ENCODE measurements at places on chromosomes 2 and 18.

DNA sequence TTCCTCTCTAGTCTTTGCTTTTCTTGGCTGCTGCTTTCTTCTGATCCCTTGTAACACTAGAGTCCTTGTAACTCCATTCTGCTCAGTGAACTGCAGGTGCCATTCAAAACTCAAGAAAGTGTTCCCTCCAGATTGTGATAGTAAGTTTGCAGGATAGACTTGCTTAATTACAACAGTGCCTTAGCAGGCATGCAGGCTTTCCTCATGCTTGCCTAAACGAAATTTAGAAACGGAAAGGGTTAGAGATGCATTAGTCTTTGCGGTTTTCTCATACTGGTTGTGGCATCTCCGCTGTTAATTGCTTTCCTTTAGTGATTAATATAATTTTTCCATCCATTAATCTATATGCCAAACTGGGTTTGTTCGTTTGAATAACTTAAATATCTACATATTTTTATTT is 82.9 kb downstream of the DOK6 start:
- DNase-seq = no peak

DNA sequence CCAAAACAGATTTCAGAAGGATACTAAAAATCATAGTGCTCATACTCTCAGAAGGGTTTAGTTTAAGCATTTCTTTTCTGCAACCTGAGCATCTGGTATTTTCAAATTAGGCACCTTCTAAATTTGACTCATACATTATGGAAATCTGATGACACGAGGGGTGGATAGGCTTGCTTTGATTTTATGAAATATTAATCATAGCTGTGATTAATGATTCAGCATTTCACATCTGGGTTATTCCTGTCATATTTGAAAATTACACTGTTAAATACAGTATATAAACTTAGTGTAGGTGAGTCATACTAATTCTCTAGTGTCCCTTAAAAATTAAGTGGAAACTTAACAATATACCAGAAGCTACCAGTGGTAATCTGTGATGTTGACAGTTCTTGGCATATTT is 47.7 kb downstream of the MRPS9 start:
- DNase-seq = no peak

DNA sequence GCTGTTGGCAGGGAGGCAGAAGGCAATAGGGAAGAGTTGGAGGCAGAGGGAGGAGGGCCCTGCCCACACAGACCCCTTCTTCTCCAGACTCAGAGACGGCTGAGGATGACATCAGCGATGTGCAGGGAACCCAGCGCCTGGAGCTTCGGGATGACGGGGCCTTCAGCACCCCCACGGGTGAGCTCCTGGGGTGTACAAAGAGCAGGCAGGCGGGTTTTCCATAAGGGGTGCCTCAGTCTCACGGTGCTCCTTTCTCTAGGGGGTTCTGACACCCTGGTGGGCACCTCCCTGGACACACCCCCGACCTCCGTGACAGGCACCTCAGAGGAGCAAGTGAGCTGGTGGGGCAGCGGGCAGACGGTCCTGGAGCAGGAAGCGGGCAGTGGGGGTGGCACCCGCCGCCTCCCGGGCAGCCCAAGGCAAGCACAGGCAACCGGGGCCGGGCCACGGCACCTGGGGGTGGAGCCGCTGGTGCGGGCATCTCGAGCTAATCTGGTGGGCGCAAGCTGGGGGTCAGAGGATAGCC is 10.0 kb downstream of the SPEG start:
- no peak for DNase-seq

- DNase-seq = no peak
These were observed 52.4 kb downstream of the RABL2A start for GRCh38 chr2:113679457-113679856.

DNA sequence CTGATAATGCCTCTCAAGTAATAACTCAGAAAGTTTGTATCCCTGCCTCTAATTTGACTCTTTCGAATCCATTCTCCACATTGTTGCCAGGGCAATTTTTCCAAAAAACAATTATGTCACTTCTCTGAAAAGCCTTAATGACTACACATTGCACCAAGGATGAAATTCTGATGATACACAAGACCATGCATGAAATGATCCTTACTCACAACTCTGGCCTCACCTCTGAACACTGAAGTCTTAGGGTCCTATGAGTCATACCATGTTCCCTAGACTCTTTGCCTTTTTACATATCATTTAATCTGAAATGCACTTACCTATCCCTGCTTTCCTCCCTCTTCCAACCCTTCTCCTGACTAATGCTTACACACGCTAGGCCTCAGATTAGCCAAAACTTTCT is 51.0 kb downstream of the WDPCP start:
- DNase-seq = no peak

GRCh38 chr2:136206613-136207012 is 88.7 kb upstream of the CXCR4 start:
- DNase-seq = peak; percentile 16

GRCh38 chr2:223649554-223650533 is 47.7 kb upstream of the SCG2 start:
- peak; percentile 19 for DNase-seq

- no peak for DNase-seq
These were observed 41.2 kb upstream of the HS6ST1 start for GRCh38 chr2:128359841-128360240.

- no peak for DNase-seq
These were observed 13.0 kb downstream of the VPS4B start for GRCh38 chr18:63409301-63409700.

DNA sequence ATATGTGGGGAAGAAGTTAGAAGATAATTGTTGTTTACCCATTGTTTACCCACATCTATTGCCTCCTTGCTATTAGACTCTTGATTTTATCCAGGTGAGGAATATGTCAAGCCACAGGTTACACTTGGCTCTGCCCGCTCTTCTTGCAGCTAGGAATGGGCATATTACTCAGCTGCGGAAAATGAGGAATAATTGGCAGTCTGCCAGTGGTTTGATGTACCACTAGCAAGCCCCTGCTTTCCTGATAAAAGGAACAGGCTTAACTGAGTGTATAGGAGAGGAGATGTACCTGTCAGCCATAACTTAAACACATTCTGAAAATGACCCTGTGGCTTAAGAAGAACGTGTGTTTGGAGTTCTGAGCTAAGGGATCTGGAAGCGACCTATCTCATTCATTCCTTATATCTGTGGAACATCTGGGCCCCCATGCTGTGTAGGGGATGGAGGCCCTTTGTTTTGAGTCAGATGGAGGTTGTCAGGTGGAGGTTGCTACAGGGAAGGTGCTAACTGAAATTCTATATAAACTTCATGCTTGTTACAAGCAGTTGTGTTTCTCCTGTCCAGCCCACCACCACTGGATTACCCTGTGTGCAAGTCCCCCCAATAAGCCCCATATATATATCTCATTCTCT is 4.6 kb upstream of the FMNL2 start:
- no peak for DNase-seq

GRCh38 chr18:192801-193200 is 34.4 kb downstream of the USP14 start:
- no peak for DNase-seq

DNA sequence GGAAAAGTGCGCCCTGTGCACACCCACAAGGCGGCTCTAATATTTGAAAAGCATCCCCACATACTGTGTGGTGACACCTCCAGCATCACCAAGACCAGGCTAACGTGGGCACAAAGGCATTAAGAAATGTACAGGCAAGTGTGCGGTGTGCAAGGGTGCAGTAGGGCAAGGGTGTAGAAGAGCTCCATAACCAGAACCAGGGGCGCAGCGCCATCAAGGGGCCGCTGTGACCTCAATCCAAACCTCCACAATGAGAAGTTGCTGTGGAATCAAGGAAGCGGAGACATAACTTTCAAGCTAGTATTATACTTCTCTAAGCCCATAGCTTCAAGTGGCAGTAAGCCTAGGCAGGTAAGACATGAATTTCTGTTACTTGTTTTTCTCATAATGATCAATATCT is 13.0 kb downstream of the L3MBTL4 start:
- DNase-seq = no peak

DNA sequence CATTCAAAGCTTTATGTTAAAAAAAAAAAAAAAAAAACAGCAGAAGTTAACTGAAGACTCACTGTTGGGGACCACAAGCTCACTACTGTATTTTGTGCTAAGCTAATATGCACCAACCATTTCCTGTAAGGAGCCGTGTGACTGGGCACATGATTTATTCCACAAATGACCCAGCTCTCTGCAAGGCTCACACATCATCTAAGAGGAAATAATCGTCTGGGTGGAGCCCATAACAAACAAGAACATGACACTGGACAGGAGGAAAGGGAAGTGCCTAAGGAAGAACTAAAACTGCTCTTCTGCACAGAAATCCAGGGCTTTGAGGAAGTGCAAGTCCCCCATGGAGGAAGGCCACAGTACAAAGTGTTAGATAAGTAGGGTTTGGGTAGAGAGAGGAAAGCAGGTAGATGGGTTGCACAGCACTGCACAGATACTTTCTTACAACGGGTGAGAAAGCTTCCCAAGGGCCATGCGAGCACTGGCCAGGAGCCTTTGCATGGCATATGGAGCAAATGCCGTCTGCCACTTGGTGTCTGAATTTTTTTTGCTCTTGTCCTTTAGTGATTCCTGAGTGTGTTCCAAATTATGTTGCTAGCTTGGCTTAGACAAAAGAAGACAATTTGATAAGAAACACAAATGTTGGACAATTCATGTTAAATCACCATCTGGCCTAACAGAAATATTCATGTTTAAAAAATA is 24.4 kb downstream of the NFE2L2 start:
- DNase-seq = peak; percentile 50

DNA sequence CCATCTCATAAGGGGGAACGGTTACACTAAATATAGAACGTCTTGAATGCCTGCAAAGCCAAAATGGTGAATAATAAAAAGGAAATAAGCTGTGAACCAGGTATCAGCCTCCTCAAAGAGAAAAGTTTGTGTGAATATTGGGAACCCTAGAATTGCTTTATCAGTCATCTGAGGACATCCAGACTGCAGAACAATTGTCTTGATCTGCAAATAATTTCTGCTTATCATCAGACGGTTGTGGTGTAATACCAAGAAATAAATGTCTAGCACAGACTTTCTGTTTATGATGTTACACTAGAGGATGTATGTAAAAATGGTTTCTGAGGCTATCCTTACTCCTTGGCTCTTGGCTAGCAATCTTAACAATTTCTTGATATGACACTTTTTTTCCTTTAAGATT is 53.5 kb upstream of the SLC25A52 start:
- DNase-seq = no peak

DNA sequence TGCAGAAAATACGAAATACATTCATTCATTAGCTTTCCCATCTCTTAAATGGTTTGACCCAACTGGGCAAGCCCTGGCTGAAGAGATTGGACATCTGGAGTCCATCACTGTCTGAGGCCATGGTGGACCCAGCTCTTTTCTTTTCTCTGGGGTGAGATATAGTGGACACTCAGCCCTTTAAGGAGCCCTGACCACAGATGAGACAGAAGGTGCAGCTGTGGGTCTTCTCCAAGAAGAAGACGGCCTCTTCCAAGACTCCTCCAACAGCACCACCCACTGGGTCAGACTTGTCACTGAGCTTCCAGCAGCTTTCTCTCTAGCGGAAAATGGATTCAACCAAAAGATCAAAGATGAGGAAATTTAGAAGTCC is 27.2 kb downstream of the TWIST2 start:
- no peak for DNase-seq

GRCh38 chr18:51196811-51197660 is 445 bp downstream of the MEX3C start:
- peak; percentile 10 for DNase-seq

- DNase-seq = no peak
These were observed 411.2 kb downstream of the RND3 start for GRCh38 chr2:150076281-150076680.

GRCh38 chr2:38109732-38110181 is 33.8 kb upstream of the CYP1B1 start:
- peak; percentile 94 for DNase-seq

DNA sequence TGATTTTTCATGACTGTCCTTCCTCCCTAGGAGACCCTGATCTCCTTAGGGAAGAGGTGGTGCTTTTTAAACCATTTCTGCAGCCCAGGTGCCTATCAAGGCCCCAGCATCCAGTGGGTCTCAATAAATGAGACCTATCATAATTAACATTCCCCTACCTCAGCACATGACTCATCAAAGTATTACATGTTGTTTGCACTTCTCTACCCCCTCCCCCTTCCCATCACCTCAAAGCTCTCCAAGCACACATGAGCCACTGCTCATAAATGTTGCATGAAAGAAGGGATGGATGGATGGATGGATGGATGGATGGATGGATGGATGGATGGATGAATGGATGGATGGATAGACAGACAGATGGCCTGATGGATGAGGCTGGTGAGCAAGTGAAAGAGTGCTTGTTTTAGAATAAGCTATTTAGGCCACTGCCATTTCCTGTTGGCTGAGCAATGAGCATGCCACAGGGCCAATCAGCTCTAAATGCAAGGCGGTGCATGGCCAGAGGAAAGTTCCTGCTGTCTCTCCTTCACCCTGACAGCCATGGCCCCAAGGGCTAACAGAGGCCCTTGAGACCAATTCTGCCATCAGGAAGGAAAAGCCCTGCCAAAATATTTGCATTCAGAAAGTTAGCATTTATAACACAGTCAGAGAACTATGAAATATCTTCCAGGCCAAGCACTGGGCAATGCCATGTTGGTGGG is 20.9 kb upstream of the STEAP3 start:
- no peak for DNase-seq

GRCh38 chr2:26605195-26605998 is 35.8 kb downstream of the CIB4 start:
- peak; percentile 53 for DNase-seq

- no peak for DNase-seq
These were observed 122.8 kb upstream of the DOCK10 start for GRCh38 chr2:225165052-225165451.

- DNase-seq = no peak
These were observed 369.2 kb downstream of the NYAP2 start for GRCh38 chr2:225768741-225769140.

DNA sequence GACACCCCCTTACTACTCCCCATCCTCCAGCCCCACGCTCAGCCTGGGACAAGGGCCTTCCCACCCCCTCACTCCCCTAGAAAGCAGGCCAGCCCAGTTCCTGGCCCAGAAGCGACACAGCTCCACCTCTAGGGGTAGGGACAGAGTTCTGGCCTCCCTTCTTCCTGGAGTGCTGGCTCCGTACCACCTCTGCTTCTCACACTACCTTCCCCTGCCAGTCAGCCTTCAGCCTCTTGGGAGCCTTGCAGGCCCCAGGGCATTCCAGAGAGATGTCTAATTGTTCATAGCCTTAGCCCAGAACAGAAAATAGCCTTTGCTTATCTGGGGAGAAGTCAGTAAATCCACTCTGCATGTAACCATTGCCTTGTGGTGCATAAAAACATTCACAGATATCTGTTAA is 13.1 kb upstream of the CATIP start:
- no peak for DNase-seq

DNA sequence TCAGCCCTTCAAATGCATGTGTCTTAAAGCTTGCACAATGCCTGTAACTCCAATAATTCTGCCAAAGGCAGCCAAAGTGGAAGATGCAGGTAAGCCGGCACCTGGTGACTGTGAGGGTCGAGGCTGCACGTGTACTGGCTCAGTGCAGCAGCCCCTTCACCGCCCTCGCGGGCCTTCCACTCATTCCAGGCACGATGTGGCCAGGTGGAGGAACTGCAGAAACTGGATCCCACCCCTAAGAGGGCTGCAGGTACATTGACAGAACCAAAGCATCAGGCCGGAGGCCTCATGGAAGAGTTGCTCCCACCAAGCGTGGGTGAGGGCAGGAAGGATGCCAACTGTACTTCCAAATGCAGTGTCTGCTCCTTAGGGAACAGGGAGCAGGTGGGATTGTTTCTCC is 253.4 kb downstream of the HDAC4 start:
- DNase-seq = no peak
